Activated gamma-delta T cell (primary cell): ENCODE measurements at places on chromosomes 6 and 20.

DNA sequence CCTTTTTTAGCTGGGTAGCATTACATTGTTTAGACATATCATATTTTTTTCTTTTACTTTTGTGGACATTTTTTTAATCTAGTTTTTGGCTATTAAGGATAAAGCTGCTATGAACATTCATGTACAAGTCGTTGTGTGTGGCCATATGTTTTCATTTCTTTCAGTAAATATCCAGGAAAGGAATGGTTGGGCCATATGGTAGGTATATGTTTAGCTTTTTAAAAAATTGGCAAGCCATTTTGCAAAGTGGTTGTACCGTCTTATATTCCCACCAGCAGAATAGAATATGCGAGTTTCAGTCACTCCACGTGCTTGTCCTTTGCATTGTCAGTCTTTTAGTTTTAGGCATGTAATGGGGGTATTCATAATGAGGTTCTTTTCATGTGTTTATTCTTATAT, 106.3 kb upstream of the NOX3 start:
- DNase-seq = no peak

DNA sequence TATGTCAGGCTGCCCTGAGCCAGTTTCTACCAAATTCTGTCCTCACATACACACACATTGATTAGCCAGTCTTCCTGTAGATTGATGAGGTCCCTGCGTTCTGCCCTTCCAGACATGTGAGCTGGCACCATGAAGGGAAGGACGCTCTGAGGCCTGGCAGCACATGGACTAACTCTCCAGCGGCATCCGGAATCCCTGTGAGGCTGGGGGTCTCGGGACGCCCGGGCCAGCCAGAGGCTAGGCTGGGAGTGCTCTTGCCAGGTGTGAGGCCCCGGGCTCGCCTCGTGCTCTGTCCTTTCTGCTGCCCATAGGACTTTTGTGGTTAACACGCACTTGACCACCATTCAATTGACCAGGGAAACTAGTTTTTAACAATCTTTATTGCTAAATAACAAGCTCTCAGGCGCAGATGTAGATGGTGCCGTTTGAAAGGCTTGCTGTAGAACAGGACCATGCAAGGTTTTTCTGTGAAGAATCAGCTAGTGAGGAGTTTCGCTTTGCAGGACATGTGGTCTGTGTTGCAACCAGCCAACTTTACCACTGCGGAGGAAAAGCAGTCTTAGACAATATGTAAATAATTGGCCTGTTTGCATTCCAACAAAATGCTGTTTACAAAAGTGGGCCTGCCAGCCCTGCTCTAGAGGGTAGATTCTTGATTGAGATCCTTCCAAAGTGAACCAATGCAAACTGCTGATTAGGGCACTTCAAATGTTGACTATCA, 29.3 kb downstream of the FOXF2 start:
- no peak for DNase-seq

DNA sequence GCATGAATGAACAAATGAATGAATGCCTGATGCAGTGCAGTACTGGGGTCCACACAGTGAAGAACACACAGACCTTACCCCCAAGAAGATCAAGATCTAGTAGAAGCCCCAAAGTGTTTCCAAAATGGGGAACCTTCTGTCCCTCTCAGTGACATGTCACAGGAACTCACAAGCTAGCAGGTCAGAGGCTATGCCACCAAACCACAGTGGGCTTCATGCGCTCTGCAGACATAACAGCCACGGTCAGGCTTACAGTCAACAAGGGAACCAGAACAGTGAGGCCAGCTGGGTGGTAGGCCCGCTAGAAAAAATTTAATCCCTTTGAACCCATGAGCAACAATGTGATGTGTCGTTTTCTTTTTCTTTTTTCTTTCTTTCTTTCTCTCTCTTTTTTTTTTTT, 20.2 kb upstream of the ARFGEF2 start:
- DNase-seq = no peak

- no peak for DNase-seq
These were observed 643.0 kb upstream of the CITED2 start for GRCh38 chr6:140017470-140017869.

DNA sequence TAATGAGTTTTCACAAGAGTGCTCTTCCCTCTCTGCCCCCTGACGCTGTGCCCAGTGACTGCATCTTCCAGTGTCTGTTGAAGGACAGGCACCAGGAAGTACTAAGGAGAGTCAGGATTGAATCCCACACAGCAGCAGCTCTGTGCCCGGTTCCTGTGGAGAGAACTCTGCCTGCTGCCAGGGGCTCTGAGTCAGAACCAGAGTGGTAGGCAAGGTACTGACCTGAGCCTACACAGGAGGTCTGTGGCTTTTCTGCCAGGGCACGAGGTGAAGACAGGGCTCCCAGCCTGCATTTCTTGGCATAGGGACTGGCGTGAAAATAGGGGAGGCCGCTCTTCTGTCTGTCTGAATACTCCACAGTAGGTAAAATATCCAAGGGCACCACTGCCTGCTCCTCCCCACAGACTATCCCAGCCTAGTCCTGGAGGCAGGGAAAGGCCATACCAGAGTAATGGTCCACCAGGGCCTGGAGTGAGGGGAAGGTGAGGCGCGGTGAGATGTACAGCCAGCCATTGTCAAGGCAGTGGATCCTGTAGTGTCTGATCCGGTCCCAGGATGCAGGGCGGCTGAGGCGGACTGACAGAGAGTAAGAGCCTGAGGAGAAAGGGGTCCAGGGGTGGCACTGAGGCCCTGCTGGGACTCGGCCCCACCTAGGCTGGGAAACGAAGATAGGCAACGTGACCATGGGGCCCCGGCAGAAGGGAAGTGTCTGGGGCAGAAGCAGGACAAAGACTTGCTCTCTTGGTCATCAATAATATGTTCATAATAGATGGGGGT, 9.4 kb downstream of the RAB5IF start:
- no peak for DNase-seq
